ENCODE measurements at places on chromosomes 13 and 19.

- DNase-seq, result no peak
Measured at GRCh38 chr13:101875091-101875490, 422.6 kb downstream of the ITGBL1 start.

DNA sequence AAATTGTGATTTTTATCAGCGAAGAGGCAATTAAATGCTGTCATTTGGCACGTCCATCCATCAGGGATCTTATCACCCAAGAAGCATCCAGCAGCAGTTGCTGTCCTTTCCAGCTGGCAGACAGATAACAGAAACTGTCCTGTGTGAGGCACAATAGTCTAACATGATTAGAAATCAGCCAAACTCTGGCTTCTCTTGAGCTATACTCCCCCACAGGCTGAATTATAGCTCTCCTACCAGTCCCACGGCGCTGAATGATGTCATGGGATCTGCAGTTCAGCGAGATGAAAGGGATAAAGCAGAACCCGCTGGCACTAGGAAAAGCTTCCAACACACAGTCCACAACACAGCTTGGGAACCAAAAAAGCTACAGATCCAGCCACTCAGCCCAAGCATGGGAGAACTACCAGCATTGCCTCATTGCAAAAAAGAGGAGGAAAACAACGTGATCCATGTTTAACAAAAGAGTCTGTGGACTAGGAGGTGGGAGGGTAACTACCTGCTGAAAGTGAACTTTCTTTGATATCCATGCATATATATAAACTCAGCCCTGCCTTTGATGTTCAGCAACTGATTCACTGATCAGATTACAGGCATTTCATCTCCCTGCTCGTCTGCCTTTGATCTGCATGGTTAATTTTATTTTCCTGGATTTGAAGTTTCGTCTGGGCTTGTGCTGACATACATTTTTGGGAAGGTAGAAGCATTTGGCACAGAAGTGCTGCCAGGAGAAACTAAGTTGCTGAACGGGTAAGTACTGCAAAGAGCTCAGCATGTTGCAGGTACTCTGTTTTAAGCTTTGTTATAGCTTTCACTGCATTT, at the start of gene TNFRSF19:
Gene TNFRSF19, plus strand, starts transcription at position 314 of the 822 bp plus-strand sequence. CDS start 19,772 bp downstream, outside the sequence.
- DNase-seq, result peak; percentile 85

DNA sequence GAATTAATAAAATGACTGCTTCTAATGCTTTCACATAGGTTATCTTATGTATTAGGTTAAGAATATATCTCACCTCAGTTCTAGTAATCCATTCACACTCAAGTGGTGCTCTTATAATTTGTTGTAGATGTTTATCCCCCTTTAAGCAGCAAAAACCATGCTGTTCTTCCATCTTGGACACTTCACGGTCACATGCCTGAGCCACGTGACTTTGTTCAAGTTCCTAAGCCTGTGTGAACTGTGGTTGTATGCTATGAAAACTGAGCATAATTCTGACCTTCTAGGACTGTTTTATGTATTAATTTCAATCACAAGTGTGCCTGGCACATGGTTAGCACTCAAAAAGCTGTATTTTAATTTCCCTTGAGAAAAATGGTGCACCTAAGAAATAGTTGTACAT, 41.2 kb upstream of the STARD13 start:
- no peak for DNase-seq

- peak; percentile 16 for DNase-seq
Measured at GRCh38 chr13:41463838-41464602, 6.7 kb downstream of the RGCC start.

DNA sequence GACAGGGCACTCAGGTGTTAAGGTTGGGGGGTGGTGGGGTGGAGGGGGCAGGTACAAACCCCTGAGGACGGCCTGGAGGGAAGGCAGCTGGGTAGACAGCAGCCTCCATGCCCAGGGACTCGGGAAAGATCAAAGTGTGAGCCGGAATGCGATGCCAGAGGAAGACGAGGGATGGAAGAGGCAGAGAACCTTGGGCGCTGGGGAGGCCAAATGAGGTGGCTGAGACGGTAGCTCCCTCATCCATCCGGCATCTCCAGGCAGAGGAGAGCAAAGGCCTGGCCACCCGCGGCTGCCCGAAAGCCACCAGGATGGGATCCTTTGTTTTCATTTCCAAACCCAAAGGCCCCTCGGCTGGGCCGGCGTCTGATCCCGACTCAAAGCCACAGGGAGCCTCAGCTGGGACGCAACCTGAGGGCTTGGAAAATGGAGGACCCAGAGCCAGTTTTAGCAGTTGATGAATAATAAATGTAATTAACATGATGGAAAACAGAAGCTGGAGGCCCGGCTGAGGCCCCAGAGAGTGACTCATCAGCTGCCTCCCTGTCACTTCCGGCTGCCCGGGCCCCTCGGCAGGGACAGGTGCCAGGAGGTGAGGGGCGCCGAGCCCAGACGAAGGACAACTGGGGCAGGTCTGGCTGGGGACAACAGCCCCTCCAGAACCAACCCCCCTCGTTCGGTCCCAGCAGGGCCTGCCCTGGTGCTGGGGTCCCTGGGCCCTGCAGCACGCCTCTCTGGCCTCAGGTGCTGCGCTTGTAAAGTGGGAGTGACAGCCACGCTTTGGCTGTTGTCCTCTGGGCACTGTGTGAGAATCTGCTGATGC, 61.6 kb downstream of the CEBPG start:
- DNase-seq, result no peak

DNA sequence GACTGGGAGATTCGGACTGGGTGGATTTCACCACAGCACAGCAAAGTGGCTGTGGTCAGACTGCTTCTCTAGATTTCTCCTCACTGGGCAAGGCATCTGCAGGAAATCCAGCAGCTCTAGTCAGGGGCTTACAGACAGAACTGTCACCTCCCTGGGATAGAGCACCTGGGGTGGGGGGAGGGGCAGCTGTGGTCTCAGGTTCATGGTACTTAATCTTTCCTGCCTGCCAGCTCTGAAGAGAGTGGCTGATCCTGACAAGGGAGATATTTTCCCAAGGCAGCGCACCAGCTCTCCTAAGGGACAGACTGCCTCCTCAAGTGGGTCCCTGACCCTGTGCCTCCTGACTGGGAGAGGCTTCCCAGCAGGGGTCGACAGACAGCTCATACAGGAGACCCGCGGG, 212.8 kb upstream of the KLF12 start:
- DNase-seq, result no peak

DNA sequence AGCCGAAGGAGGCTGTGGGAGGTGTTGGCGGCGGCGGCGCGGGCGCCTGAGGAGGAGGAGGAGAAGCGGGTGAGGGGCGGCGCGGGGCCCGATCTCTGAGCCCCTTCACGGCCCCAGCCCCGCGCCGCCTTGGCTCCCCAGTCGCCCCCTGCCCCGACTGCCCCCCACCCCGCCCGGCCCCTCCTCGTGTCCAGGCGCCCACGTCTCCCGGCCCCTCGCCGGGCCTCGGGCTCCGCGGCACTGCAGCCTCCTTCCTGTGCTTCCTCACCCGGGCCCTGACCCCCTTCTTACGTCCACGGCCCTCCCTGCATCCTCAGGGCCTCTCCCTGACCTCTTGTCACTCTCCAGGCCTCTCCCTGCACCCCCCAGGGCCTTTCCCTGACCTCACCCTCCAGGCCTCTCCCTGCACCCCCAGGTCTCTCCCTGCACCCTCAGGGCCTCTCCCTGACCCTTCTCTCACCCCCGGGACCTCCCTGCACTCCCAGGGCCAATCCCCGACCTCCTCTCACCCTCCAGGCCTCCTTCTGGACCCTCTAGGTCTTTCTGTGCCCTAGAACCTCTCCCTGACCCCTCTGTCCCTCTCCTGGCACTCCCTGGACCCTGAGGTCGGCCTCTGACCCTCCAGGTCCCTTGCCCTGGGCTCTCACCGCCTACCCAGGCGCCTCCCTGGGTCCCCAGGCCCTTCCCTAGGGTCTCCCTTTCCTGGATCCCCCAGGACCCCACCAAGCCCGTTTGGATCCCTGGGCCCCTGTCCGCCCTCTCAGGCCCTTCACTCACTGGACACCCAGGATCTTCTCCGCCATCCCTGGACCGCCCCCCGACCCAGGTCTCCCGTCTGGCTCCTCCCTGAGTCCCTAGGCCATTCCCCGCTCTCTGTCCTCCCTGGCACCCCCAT, 460 bp downstream of the KMT5C start:
- no peak for DNase-seq

GRCh38 chr19:5865772-5866171, 4.6 kb downstream of the FUT5 start:
- no peak for DNase-seq

GRCh38 chr13:92387245-92387644, 839.4 kb upstream of the GPC6 start:
- no peak for DNase-seq

- no peak for DNase-seq
Measured at GRCh38 chr13:27401210-27401609, 23.2 kb upstream of the GTF3A start.

- no peak for DNase-seq
Measured at GRCh38 chr13:93716623-93717022, 490.0 kb downstream of the GPC6 start.

- DNase-seq, result no peak
Measured at GRCh38 chr13:94950303-94950702, 238.0 kb upstream of the SOX21 start.

GRCh38 chr19:43809762-43810696, 7.8 kb upstream of the LYPD5 start:
- DNase-seq, result peak; percentile 21

- no peak for DNase-seq
Measured at GRCh38 chr13:26310003-26310402, 56.1 kb downstream of the CDK8 start.

DNA sequence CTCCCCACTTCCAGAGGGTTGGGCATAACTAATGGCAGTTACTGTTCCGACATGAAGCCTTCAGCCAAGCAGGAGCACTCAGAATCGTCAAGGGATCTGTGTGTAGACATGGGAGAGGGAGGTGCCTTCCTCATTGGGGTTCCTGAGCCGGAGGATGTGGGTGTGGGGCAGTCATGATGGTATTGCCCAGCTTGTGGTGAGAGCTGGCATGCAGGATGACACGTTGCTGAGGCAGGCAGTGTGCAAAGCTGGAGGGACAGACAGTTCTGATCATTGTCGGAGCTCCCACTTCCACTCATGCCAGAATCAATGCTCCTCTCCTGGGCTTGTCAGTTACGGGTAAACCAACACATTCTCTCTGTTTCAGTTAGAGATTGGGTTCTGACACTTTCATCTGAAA, 83.9 kb upstream of the TSC22D1 start:
- no peak for DNase-seq

GRCh38 chr13:107582171-107582570, 633.2 kb downstream of the LIG4 start:
- DNase-seq, result no peak

DNA sequence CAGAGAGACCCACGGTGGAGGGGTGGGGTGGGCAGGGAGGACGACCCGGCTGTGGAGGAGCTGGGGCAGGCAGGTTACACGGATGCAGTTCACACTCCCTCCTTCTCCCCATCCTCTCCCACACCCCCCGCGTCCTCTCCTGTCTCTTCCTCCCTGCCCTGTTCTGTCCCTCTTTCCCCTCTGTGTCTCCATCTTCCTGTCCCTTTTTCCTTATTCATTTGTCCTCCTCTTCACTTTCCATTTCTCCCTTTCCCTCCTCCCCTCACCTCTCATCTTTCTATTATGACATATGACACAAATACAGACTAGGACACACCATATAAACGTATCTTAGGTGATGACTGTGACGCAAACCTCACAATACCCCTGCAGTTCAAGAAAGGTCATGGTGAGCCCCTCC, 96.6 kb downstream of the SCGB2B2 start:
- DNase-seq, result no peak

DNA sequence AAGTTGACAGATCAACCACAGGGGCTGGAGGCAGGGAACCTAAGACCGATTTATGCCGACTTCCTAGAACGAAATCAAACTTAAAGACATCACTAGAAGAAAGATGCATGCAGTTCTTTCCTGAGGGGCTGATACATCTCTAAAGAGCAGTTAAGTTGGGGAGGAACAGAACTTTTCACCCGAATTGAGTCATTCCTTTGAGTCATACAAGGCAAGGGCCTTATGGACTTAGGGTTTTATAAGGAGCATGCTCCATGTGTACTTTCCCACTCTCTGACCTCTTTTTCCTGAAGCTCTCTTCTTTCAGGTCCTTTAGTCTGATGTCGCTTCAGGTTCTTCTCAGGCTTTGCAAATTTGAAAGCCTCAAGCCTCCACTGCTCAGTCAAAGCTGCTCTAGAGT, 7.9 kb upstream of the FBXL3 start:
- no peak for DNase-seq

- peak; percentile 43 for DNase-seq
Measured at GRCh38 chr13:27359199-27359821, 65.1 kb upstream of the GTF3A start.

GRCh38 chr13:33349986-33350826, 64.7 kb upstream of the STARD13 start:
- peak; percentile 13 for DNase-seq

DNA sequence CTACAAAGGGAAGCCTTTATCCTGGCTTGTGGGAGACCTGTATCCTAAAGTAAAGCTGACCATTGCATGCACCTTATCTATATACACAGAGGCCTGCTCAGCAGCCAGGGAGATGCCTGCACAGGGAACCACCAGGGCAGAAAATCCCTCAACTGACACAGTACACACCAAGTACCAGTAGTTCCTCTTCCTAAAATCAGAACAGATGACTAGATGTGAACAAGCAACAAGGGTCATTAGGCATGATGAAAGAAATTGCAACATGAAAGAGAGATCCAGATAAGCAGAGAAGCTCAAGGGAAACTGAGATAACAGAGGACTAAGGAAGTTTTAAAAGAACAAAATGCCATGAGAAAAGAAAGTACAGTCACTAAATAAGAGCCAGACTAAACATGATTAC, 39.7 kb upstream of the SLC7A9 start:
- DNase-seq, result no peak

DNA sequence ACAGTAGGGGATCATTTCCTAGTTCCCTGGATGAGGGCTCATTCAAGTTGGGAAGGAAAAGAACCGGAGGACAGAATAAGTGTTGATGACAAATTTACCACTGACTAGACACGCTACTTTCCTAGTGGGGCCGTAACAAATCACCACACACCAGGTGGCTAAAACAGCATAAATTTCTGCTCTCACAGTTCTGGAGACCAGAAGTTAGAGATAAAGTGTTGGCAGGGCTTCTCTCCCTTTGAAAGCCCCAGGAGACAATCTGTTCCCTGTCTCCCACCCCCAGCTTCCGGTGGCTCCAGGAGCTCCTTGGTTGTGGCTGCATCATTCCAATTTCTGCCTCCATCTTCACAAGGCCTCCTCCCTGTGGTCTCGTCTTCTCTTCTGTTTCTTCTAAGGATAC, 65.4 kb upstream of the ARGLU1 start:
- DNase-seq, result no peak

- DNase-seq, result no peak
Measured at GRCh38 chr13:113802090-113802531, 43.1 kb downstream of the TMEM255B start.

DNA sequence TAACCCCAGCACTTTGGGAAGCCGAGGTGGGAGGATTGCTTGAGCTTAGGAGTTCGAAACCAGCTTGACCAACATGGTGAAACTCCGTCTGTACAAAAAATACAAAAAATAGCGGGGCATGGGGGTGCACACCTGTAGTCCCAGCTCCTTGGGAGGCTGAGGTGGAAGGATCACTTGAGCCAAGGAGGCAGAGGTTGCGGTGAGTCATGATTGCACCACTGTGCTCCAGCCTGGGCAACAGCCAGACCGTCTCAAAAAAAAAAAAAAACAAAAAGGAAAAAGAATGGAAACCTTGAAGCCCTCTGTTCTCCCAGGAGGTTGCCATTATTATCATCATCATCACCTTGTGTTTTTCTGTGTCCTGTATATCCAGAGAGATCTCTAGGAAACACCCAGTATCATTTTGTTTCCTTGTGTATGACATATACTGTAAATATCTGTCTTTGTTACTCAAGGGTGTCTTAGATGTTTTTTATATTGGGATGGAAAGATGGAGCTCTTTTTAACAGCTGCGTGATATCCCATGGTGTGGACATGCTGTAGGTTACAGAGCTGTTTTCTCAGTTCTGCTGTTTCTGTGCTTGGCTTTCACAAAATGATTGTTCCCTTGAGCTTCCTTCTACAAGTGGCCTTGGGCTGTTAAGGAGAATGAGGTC, 11.8 kb downstream of the CHAF1A start:
- DNase-seq, result no peak

Data from kidney glomerular epithelial cell (primary cell).